ENCODE measurements at places on chromosomes 3 and 15.

- DNase-seq, result no peak
These were observed 3.9 kb upstream of the HEG1 start for GRCh38 chr3:125059488-125060245.

DNA sequence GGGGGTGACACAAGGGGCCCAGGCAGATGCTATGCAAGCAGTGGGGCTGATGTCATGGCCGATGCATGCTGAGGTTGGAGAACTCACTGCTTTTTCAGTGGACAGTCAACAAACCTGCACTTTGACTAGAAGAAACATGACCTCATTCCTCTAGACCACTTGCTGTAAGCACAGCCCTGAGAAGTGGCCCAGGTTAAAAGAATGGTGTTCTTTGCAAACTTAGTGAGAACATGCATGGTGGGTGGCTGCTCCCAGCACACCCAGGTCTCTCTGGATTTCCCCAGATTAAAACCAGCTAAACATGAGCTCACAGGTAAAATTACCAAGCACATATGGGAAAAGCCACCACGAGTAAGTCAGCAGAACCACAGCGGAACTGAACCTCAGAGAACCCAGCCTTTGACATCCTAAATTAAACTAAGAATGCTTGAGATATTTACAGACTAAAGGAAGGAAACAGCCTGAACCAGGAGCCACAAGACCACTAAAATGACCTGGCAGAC lies 15.5 kb downstream of the DLEC1 start:
- DNase-seq, result no peak

GRCh38 chr3:167650459-167650858 lies 3.3 kb downstream of the WDR49 start:
- no peak for DNase-seq

DNA sequence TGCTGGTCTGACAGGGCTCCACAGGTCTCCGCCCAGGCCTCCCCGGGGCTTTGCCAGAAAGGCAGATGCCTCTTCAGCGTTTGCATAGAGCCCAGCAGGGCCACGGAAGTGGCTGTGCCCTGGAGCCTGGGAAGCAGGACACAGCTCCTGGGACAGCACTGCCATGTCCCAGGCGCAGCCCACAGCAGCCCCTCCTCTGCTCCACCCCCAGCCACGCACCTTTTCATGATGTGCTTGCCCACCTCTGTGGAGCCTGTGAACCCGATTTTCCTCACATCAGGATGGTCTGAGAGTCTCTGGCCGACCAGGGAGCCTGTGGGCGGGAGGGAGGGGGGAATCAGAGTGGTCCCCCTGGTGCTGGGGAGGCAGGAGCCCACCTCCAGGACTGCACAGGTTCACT lies 33.9 kb upstream of the SLC41A3 start:
- DNase-seq, result no peak

DNA sequence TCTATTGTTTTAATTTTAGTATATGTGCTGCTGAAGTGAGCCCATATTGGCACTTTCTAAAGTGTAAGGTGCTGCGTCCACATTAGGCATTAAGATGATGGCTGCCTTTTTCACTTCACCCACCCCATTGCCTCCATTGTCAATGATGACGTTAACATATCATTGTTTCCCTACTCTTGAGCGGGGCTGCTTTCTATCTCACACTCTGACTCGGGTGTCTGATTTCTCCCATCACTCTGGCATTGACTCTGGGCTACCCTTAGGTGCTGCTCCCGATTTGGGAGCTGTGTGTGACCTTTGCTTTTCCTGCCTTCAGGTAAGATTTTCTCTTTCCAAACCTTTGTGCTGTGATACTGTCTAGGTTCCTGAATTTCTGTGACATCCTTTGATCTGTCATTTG lies 28.8 kb downstream of the CGNL1 start:
- no peak for DNase-seq

DNA sequence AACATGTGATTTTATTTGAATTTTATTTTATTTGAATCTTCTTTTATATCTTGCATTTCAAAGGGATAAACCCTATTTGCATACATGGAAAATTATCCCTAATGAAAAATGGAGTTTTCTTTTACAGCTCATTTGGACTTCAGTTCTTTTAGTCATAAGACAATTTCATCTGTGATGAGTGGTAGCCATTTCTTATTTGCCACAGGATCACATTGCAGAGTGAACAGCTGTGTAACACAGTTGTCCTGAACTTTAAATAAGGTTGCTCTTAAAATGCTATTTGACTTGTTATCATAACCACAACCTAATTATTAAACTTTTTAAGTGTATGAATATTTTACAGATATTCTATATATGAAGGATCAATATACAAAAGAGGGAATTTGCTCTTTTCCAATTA lies 221.7 kb upstream of the ROPN1 start:
- no peak for DNase-seq

- DNase-seq, result peak; percentile 88
These were observed 84.8 kb downstream of the PPCDC start for GRCh38 chr15:75107908-75108838.

GRCh38 chr15:71804226-71804625 lies 6.1 kb upstream of the NR2E3 start:
- DNase-seq, result no peak

- no peak for DNase-seq
These were observed 51.6 kb upstream of the PXYLP1 start for GRCh38 chr3:141179983-141180382.

GRCh38 chr15:40418126-40418525 lies 12.5 kb downstream of the IVD start:
- no peak for DNase-seq

- DNase-seq, result no peak
These were observed 675 bp downstream of the TSEN2 start for GRCh38 chr3:12484983-12485327.

- no peak for DNase-seq
These were observed 55.9 kb downstream of the DNASE1L3 start for GRCh38 chr3:58154626-58155449.

DNA sequence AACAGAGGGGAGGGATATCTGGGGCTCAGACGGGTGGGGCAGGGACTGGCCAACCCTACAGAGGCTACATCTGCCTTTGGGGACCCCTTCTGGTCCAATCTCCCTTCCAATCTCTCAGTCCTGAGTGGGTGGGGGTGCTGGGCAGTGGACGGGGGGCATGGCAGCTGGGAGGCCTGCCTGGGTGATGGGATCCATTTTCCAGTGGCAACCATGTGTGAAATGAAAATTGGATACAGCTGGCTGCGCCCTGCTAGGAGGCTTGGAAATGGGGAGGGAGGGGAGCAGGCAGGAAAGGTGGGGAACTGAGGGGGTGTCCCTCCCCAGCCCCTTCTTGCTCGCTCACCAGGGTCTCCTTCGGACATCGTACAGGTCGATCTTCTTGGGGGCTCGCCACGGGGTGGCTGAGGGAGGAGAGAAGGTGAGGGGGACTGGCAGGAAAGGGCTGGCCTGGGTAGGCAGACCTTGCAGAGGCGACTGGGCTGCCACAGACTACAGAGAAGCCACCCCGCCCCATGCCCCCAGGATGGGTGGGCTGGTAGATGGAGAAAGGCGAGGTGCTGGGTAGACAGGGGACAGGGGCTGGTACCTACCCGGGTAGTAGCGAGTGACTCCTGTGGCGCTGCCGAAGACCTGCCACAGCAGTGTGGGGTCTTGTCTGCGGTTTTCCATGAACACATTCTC lies 21.2 kb upstream of the TMEM115 start:
- no peak for DNase-seq

DNA sequence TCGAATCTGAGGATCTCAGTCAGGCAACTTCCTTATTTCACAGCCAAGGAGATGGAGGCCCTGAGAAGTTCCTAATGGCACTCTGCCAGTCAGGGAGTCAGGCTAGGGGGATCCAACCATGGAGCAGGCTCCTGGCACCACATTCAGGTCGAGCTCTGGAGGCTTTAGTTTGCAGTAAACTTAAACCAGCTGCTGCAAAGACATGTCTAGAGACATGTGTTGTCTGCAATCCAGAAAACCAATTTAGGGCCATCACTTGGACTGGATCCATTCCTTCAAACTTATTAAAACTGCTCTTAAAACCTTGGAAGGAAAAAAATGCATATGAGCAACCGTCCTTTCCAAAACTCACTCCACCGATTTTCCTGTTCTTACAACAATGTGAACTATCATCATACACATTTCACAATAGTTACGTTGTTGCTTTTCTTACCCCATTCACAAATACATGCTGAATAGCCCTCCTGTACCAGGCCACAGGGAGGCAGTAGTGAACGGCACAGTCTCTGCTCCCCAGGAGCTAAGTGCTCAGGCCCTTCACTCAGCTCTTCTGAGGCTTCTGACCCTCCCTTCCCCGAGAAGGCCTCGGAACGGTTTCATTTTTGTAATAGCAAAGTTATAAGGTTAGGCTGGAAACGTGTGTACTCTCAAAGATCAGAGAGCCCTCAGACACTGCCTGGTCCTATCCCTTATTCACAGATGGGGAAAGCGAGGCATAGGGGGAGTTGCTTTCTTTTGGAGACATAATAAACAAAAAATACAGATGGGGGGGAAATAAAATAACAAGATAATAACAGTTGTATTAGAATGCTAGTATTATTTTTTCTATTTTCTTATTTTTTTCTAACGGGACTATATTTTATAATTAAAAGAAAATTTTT lies 20.1 kb downstream of the RFT1 start:
- no peak for DNase-seq

GRCh38 chr3:160470181-160470580 lies 20.6 kb upstream of the TRIM59 start:
- DNase-seq, result no peak

DNA sequence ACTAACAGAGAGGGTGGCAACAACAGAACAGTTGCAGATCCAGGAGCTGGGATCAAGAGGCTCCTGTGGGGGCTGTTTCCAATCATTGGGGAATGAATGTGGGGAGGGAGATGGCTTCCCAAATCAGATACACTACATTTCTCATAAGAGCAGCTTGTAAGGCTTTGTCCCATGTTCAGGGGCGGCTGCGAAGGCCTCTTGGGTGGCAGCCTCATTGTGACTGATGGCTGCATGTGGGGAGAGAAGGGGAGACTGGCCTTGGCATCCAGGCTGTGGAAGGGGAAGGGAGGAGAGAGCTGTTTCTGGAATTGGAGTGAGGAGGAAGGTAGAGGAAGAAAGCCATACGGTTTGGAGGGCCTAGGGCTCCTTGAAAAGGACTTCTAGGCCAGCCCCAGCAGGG lies 326.6 kb upstream of the RGMA start:
- no peak for DNase-seq

- peak; percentile 66 for DNase-seq
These were observed 21.1 kb upstream of the IQCF6 start for GRCh38 chr3:51799879-51800749.

DNA sequence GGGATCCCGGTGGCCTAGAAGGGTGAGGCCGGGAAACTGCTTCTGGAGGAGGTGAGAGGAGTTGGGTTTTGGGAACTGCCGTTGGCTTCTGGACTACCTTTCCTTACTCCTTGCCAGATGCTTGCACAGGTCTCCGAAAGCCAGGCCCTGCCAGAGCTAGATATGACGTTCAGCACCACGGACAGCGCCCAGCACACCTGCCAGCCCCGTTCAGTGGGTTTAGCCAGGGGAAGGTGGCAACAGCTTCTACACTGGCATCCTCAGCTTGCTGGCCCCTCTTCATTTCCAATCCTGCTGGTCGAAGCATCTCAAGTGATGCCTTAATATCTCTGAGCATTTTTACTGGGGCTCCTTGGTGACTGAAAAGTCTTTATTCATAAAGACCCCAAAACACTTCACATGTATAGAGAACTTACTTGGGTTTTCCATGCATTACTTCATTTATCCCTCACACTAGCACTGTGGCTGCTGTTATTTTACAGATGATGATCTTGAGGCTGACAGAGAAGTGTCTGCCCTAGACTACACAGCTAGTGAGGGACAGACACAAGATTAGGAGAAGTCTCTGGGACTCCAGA lies 21.9 kb downstream of the HCN4 start:
- DNase-seq, result peak; percentile 54

DNA sequence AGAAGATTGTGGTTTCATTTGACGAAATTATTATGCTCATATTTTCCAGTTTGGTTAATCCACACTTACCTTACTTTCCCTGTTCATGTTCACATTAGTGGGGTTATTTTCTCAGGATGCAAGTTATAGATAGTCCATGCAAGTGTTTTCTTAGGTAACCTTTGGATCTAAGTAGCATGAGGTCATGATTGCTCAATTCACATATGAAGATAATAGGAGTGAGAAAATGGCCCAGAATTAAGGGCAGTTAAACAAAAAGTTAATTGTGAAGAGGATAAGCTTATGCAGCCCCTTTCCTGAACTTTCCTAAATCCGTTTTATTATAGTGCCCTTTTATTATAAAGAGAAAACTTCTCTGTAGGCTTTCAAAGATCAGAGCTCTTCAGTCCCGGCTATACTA lies 83.4 kb downstream of the CD200R1L start:
- no peak for DNase-seq

DNA sequence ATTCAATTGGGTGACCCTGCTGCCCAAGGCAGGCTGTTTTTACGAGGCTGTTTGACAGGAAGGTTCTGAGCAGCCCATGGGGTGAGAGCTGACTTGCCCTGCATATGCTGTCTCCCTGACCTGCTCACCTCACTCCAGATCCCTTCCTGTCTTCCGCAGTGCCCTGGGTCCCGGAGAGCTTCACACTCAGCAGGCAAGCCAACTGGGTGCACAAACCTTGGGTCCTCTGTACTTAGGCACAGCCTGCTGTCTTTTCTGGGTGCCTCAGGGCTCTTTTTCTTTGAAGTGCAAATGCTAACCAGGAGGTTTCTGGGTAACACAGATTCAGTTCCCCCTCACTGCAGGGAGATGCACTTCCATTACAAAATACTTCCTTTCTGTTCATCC lies 32.8 kb downstream of the ZXDC start:
- DNase-seq, result no peak

GRCh38 chr3:56725175-56725574 lies 42.1 kb upstream of the TASOR start:
- DNase-seq, result no peak

GRCh38 chr3:132519914-132520313 lies 77.2 kb upstream of the ACKR4 start:
- DNase-seq, result no peak

- no peak for DNase-seq
These were observed 117.6 kb downstream of the PDE8A start for GRCh38 chr15:85099195-85099803.

DNA sequence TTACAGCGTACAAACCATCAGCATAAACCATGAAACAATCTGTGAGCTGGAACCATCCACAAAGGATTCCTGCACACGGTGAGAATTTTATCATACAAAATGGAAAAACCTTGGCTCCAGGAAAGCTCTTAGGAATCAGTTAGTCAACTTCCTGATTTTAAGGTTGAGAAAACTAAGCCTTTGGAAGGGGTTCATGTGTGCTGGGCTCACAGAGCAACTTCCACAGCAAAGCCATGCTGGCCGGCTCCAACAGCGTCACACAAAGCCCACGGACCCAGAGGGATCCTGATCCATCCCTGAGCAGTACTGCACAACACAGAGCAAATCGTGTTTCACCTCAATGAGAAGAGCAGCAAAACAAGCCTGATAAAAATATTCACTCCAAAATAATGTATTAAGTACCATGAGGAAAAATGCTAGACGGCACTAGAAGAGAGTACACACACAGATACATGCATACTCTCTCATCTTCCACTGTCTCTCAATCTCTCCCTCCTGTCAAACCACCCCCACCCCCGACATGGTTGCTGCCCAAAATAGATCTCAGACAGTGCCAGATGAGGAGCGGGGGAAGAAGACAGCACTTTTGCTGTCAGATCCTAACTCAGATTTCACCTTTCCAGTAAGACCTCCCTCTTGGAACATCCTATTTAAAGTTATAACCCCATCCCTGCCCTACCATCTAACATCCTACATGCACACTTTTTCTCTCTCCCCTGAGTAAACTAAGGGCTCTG lies 58.6 kb downstream of the MB21D2 start:
- no peak for DNase-seq

GRCh38 chr3:8824238-8824637 lies 54.8 kb upstream of the OXTR start:
- no peak for DNase-seq

GRCh38 chr3:115855911-115856310 lies 232.6 kb downstream of the GAP43 start:
- no peak for DNase-seq

Data from A172 (cell line).